CD4-positive, alpha-beta T cell treated with Interleukin-15 for 4 hours (primary cell): ENCODE measurements at places on chromosomes 7 and 10.

- DNase-seq = no peak
Observed at GRCh38 chr7:115864082-115864481, 166.5 kb downstream of the TFEC start.

- DNase-seq = no peak
Observed at GRCh38 chr7:156897673-156898072, 4.7 kb upstream of the LMBR1 start.

DNA sequence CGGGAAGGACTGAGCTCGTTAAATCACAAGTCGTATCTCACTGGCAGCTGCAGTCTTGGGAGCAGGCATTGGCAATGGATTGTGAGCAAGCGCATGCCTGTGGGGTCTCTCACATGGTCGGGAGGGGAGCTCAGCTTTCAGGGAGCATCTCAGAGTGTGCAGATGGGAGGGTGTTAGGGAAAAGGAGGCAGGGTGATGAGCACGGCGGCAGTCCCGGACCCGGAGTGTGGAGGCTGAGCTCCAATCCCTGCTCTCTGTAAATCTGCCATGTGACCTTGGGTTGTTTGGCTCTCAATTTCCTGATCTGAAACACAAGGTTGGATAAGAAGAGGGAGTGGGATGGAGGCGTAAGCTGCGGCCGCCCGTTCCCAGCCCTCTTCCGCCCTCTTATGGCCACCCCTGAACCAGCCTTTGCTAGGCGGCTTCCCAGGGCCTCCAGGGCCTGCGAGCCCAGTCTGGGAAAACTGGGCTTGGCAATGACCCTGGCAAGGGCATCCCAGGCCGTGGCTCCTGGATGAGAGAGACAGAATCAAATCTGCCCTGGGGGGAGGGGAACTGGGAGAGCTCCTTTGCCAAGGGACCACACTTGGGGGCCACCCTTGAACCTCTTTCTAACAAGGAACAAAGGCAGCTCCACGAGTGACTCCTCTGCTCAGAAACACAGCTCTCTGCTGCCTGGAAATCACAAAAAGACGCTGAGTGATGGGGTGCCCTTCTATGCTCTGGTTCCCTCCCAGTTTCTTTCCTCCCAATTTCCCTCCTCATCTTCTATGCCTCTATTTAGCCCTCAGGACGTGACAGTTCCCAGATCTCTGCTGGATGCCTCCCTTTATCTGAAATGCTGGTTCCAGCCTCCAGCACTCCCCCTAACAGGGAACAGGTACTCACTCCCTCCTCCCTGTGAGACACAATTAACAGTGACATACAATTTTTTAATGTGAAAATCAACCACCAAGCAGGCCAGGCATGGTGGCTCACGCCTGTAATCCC, 41.7 kb upstream of the LOXL4 start:
- DNase-seq = no peak

GRCh38 chr7:11911900-11912299, 79.9 kb upstream of the THSD7A start:
- DNase-seq = no peak

DNA sequence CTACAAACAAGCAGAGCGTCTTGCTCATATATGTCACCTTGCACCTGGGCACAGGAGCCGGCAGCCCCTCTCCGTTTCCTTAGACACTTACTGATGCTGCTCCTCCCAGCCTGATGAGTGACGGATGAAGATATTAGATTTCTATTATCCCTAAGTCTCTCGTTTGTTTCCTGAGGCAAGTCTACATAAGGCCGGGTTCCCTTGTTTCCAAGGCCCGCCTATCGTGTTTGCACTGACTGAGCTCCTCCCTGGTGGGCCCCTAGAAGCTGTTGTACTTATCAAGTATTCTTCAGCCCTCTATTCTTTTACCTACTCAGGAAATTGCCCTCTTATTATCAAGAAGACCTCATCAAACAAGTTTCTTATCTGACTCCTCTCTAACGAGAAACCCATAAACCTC, 18.5 kb downstream of the SH3PXD2A start:
- DNase-seq = no peak

- peak; percentile 83 for DNase-seq
Observed at GRCh38 chr7:142811154-142811737, 40.5 kb downstream of the PRSS2 start.

DNA sequence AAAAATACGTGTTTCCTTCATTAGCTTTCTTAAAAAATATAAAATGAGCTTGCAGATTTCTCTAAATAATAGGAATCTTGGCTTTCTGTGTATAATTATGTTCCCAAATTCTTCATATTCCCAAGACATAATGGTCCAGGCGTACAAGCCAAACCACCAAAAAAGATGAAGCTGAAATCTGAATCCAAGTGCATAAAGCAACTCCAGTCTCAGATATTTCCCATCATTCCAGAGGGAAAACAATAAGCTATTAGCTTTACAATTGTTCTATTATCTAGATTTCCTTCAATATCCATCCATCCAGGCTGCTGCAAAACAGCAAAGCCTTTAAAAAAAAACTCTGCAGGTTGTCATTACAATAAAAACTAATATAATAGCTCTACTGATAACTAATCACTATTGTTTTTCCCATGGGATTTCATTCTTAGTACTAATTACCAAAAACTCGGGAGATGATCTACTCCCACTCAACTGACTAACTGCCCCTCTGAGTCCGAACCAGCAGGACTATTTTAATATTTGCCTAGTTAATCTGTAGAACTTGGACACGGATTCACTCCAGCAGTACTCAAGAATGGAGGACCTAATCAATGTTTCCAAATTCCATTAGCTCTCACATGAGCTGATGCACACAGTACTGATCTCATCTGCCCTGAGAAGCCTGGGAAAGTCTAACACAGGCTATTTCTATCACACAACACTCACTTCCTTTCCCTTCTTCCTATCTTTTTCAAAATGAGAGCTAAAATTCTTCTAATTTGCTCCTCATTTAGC, 108.9 kb upstream of the ASAH2 start:
- no peak for DNase-seq

GRCh38 chr10:50541317-50541716, 82.4 kb downstream of the SGMS1 start:
- no peak for DNase-seq

DNA sequence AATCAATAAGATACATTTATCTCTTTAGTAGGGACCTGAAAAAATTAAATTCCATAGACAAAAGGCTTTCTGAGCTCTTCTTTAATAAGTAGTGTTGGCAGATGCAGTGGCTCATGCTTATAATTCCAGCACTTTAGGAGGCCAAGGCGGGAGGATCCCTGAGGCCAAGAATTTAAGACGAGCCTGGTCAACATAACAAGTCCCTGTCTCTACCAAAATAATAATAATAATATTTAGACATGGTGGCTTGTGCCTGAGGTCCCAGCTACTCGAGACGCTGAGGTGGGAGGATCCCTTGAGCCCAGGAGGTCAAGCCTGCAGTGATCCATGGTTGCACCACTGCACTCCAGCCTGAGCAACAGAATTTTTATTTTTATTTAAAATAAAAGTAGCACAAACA, 280.8 kb downstream of the ADK start:
- DNase-seq = no peak

DNA sequence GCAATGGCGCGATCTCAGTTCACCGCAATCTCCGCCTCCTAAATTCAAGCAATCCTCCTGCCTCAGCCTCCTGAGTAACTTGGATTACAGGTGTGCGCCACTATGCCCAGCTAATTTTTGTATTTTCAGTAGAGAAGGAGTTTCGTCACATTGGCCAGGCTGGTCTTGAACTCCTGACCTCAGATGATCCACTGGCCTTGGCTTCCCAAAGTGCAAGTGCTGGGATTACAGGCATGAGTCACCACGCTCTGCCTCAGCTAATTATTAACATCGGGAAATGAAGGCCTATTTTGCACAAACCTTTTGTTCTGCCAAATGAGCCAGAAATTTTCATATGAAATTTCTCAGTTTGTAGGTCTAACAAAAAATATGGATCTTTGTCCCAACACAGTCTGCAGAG, 106.7 kb upstream of the ODAD2 start:
- no peak for DNase-seq

DNA sequence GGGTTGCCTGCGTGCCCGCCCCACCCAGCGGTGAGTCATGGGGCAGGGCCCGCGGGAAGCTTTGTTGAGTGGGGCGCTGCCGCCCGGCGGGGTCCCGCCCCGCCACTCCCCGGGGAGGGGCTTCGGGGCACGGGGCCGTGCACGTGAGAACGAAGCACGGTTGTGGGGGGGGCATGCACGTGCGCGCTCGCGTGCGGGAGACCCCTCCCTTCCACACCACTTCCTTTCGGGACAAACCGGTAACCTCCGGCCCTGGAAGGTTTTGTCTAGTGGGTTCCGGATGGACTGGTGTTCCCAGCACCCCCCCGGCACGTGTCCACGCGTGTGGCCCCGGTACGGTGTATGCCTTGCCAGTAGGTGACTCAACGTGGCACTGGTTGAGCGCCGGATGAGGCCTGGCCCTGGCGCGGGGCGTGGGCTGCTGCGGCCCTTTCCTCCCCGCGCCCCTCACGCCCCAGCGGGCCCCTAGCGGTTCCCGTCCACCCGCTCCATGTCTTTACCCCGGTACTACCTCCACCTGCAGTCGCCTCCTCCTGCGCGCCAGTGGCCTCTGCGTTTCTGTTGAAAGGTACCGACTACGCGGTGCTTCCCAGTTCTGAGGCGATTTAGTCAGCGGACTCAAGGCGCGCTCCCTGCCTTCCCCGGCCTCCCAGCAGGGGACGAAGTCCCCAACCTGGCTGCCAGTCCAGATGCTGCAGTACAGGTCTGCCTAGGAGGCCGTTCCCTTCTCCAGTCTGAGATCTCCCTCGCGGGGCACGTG, 3.1 kb downstream of the ADIRF start:
- DNase-seq = peak; percentile 91

DNA sequence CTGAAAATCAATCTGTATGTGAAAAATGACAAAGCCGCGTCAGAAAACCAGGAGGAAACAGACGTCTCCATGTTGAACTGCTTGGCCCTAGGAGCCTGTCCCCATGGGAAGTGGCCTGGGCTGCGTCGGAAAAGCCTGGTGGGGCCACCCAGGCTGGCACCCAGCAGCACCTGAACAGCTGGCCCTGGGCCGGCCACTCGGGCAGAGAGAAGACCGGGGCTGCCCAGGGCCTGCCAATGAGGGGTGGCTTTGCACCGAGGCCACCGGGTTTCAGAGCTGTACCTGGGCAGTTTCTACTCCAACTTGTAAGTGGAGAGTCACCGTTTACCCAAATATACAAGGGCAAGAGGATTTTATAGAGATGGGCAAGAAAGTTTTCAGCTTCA, 1.1 kb upstream of the FUOM start:
- DNase-seq = no peak

DNA sequence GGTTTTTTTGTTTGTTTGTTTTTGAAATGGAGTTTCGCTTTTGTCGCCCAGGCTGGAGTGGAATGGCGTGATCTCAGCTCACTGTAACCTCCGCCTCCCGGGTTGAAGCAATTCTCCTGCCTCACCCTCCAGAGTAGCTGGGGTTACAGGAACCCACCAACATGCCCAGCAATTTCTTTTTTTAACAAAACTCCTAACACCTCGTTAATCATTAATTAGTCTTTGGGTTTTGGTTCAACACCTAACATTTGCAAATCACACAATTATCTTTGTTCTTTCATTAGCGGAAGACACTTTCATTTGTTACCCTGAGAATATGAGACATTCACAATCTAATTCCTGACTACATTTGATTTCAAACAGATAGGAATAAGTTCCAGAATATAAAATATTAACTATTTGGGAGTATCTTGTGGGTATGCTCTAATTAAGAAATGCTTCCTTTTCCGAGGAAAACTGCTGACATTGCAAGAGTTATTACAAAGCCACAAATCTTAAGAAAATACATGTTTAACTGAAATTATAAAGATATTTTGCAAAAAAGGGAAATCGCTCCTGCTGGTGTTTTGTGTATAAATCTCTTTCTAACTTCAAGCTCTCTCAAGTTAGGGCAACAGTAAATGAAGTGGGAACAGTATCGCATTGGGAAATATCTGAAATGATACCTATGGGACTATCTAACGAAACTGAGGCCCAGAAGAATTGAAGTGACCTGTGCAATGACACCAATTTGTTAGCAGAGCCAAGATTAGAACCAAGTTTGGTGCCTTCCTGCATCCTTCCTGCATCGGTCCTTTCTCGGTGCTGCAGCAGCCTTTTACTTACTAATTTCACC, 1.2 kb upstream of the LSM8 start:
- no peak for DNase-seq

DNA sequence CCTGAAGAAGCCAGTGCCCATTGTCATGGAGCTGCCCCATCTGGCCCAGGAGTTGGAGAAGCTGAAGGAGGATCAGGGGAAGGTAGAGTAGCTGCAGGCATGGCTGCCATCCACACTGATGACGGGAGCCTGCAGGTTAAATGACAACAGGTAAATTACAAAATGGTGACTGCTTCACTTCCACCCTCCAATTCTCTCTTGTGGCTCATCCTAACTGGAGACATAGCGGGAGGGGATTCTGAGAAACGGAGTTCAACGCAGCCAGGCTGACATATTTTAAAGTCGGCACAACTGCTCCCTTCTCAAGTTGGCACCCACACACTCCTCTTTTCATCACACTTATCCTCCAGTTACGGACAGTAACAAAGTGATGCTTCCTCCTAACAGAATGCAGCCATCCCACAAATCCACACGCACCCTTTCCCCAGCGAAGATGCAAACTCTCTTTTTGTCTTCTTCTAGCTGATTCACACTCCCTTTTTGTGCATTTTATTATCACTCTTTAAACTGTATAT, 103.0 kb downstream of the SLC37A3 start:
- no peak for DNase-seq

DNA sequence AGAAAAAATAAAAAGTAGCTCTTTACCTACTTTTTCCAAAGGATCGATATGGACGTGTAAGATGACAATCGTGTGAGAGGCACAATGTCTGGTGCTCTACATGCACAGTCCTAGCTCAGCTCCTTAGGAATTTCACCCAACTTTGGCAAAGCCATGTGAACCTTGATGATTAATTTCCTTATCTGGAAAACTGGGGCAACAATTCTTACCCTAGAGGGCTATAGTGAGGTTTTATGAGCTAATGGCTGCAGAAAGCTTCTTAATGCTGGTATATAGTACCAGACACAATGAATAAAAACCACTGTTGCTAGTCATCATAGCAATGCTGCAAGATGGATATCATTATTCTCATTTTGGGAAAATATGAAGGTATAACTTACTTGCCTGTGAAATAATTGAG, 202.7 kb downstream of the PARD3 start:
- no peak for DNase-seq

- DNase-seq = peak; percentile 61
Observed at GRCh38 chr10:102009801-102010425, 46.1 kb downstream of the ARMH3 start.

DNA sequence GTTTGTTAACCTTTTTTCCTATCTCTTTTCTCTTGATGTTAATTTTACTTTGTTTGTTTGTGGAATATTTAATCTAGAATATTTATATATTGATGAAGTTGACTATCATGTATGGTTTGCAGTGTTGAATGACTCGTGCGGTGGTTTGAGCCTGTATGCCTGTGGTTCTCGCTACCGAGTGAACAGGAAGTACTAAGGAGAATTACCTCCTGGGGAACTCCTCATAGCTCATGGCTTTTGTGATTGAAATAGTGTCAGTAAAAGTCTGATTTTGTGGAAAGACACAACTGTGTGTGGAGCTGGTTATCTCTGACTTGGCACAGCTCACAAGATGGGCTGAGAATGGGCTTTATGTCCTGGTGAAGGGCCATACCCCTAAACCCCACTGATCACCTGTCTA, 498.6 kb downstream of the GLRX3 start:
- no peak for DNase-seq

GRCh38 chr10:99983280-99983988, 26.3 kb downstream of the DNMBP start:
- DNase-seq = no peak
